ENCODE measurements at places on chromosomes 6 and 20.

GRCh38 chr6:164303102-164303964 lies 888.8 kb downstream of the QKI start:
- no peak for DNase-seq

GRCh38 chr6:32833664-32834063 lies 4.9 kb downstream of the TAP2 start:
- DNase-seq, result no peak

DNA sequence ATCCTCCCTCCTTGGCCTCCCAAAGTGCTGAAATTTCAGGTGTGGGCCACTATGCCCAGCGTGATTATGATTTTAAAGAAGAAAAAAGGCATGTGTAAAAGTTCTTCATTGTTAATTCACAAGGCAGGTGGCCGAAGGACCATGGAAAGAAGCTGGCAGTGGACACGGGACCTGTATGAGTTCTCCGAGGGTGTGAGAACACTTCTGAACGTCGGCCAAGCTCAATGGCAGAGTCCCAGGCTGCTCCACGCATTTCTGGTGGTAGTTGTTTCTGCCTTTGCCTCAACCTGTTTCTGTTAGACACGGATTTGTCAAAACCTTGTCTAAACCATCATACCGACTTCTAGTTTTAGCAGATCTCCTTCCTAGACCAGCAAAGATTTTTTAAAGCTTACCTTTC lies 36.6 kb downstream of the IL20RA start:
- no peak for DNase-seq

DNA sequence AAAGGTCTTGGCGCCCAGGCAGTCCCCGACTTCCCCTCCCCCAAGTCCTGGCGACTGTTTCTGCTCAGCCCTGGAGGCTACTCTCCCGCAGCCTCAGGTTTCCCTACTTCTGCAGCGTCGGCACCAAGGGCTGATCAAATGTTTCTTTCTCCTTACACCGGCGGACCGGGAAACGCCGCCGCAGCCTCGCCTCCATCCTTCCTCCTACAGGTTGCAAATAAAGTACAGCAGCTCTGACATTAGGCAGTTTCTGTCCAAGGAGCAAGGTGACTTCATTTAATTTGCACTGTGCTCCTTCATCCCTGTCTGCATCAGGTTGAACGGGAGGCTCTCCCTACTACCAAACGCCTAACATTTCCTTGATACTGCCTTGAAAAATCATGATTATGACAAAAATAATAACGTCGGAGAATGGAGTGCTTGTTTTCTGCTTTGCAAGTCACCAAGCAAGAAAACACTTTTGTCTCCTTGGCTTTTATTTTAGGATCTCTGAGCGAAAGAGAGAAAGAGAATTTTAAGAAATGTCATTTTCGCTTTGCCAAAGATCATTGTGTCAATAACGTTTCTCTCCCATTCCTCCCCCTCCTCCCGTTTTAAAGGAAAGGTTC lies 1.0 kb downstream of the CLIC5 start:
- peak; percentile 59 for DNase-seq

DNA sequence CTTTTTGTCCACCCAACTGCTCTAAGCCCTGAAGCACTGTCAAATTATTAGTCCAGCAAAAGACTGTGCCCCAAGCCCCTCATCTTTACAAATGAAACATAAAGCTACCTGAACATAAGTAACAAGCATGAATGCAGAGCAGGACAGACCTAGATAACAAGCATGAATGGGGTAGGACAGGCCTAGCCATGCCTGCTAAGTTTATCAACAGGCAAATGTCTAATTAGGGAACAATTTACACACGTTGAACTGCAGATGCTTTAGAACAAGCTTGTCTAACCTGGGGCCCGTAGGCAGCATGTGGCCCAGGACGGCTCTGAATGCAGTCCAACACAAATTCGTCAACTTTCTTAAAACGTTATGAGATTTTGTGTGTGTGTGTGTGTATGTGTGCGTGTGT lies 13.6 kb downstream of the FBXO30 start:
- no peak for DNase-seq

DNA sequence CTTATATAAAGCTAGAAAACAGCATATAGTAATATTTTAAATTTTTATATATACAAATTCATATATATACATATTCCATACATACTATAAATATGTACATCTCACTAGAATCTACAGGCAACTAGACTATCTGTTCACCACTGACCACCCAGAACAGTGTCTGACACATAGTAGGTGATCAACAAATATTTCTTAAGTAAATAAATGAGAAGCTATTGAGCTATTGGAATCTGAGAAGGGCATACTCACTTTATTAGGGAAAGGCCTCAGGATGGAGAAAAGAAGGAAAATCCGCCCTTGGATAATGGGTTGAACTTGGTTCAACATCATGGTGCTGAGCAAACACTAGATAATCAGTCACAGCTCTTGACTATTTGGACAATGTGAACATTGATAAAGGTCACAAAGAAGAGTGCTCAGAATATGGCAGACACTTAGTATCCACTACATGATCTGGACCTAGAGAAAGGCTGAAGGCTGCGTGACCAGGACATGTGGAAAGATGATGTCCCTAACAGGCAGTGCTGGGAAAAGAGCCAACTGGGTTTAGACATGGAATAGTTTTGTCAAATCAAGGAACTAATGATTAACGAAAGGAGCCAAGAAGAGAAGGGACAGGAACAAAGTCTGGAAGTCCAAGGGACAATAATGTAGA lies 186.1 kb downstream of the TASP1 start:
- DNase-seq, result no peak

DNA sequence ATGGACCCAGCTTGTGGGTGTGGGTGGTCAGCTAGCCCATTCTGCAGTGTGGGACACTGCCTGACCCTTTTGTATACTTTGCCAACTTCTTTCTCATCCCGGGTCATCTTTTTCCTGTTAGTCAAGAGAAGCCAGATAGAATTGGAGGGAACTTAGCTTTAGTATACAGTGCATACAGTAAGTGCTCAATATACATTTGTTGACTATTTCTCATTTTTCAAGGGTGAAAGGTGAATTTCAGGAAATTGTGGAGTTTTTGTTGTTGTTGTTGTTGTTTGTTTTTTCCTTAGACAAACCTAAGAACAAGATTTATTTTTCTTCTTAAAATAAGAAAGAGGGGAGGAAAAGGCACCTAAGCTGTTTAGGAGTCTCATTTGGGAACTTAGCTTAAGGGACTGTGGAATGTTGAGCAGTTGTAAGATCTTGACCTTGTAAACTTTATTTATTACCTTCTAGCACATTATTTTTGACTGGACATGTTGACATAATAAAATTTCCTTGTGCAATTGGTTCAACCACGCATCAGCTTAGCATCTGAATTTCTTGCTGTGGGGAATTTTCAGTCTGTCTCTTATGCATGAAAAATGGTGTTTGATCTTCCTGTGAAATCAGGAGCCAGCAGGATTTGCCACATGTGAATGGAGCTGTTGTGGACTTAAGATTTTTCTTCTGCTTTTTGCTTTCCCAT lies 113.6 kb downstream of the ARID1B start:
- DNase-seq, result no peak

DNA sequence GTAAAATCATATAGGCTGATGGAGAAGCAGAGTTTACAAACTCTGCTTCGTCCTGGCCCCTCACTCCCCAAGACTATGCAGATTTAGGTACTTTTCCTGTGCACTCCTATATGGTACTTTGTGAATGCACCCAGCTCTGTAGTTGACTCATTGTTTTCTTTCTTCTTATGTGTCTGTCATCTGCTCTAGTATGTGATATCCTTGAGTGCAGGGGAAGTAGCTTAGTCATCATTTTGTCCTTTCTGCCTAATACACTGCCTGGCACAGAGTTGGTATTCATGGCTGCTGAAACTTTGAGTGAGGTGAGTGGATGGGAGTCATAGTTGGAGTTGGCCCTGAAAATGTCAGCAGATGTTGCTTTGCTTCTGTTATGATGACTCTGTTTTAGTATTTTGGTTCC lies 222.6 kb downstream of the RNF144B start:
- no peak for DNase-seq

- no peak for DNase-seq
These were observed 96.4 kb downstream of the TBC1D32 start for GRCh38 chr6:121237859-121238258.

- no peak for DNase-seq
These were observed 254.3 kb downstream of the SOX4 start for GRCh38 chr6:21847711-21848480.

DNA sequence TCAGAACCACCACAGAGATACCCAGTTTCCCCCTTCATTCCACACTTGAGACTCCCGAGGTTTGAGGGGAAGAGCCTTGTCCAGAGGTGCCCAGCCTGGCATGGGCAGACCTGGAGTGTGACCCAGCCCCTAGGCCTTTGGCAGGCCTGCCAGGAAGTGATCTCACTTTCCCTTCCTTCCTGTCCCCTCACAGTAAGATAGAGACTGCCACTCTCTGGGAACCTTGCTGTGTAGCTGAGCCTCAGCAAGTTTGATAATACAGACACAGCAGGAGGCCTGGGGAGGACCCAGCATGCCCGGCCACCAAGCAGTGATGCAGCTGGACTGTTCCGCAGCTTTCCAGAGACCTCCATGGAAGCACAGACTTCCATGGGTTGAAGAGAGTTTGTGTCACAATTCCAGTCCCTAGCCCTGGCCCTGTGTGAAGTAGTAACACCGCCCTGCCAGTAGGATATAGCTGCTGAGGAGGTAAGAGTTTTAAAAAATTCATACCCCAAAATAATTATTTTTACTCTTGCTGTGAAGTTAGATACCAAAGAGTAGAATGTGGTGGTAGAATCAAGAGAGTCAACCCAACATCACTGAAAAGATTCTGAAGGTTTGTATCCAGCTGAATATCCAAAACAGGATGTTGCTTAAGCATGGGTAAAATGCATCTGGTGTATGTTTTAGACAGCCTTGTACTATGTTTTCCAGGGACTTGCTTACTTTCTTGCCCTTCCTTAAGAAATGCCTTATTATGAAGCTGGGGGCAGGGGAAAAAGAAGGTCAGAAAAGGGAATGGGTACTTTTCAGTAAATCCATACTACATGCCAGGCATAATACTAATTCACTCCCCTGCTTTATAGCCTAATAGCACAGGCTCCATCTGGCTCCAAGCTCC lies 16.3 kb downstream of the PKIG start:
- DNase-seq, result no peak

DNA sequence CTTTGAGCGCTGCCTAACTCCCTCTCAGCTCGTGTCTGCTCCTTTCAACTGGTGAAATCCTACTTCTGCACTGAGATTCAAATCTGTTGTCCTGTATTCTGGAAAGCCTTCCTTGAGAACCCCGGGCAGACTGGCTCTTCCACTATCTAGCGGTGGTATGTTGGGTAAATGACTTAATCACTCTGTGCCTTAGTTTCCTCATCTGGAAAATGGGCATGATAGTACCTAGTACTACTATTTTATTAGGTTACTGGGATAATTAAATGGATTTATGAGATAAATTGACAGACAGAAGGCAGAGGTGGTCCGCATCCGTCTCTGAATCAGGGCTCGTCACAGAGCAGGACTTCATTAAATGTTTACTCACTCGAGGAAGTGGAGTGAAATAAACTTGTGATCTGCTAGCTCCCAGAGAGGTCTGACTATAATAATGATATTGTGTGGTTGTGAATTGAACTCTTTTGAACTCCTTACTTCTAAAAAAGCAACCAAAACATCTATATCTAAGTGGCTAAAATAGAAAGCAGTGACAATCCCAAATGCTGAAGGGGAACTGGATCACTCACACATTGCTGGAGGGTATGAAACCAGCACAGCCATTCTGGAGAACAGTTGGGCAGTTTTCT lies 26.6 kb downstream of the PPP1R16B start:
- DNase-seq, result no peak

GRCh38 chr6:11947575-11947974 lies 64.5 kb upstream of the HIVEP1 start:
- DNase-seq, result no peak

DNA sequence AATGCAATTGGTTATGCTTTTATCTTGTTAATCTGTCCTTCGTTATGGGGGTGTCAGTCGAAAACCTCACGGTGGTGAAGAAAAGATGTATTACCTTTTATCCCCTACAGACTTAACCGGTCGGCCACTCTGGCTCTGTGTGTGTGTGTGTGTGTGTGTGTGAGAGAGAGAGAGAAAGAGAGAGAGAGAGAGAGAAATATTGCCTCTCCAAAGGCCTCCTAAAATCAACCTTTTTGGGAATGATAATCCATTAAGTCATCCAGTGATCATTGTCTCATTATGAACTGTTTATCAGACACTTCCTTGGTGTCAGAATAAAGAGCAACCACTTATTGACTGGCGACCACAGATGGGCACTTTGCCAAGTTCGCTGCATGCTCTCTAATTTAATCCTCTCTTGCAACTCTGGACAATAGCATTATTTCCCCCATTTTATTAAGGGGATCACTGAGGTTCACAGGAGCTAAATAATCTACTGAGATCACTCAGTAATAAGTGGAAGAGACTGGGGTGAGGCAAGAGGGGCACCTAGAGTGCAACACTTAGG lies 30.7 kb downstream of the SLC35D3 start:
- DNase-seq, result no peak

DNA sequence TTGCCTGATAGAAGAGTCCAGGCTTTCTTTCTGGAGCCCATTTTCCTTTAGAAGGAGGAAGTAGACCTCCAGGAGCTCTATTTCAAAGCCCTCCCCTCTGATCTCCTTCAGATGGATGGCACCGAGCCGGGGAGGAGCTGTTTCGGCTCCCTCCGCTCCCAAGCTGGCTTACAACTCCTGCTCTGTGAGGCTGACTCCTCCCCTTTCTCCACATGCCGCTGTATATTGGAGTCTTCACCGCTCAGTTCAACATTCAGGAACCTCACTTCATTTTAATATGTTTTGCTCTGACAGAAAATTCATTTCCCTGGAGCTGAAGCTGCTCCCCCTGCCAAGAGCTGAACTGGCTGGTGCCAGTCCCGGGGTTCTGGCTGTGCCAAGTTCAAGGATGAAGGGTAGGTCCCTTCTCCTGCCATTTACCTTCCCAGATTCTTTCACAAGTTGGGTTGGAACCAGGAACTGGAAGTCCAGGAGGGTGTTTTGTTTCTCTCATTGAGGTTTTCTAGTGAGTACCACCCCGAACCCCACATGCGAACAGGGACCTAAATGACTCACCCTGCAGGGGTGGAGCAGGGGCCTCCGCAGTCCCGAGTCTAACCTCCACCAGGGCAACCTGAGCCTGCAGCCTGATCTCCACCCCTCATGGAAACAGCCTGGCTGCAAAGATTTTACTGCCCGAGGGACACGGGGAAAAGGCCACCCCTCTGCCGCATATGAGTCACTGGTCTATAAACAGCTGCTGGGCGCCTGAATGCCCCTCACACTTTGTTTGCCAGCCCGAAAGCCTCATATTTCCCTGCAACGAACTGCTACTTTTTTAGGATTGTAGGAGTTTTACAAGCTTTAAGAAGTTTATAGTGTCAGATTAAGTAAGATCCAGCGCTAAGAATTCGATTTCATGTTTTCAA lies 68.6 kb upstream of the FOXA2 start:
- no peak for DNase-seq

- no peak for DNase-seq
These were observed 91.8 kb downstream of the PLEKHG1 start for GRCh38 chr6:150691463-150691862.

GRCh38 chr6:114007516-114007915 lies 36.6 kb upstream of the HDAC2 start:
- no peak for DNase-seq

GRCh38 chr6:39520411-39520810 lies 197.9 kb upstream of the KCNK16 start:
- DNase-seq, result no peak

All from ecto neural progenitor cell (in vitro differentiated cells).